ENCODE measurements at places on chromosomes 3 and 15.

DNA sequence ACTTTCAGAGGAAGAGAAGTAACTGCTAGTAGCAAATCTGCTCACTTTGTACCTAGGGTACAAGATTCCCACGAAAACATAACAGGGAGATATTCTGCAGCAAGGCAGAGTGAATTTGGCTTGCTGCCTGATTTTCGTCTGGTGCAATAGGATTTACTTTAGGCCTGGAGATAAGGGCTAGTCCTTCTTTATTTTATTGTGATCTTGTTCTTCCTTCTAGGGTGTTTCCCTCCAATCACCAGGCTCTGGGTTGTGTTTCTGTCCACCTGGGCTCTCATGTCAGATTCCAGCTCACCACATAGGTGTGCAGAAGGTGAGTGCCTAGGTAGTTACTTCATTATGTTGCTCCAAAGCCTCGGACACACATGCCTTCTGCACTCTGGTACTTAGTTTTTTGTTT is 211.8 kb upstream of the RGMA start:
- no peak for DNase-seq

DNA sequence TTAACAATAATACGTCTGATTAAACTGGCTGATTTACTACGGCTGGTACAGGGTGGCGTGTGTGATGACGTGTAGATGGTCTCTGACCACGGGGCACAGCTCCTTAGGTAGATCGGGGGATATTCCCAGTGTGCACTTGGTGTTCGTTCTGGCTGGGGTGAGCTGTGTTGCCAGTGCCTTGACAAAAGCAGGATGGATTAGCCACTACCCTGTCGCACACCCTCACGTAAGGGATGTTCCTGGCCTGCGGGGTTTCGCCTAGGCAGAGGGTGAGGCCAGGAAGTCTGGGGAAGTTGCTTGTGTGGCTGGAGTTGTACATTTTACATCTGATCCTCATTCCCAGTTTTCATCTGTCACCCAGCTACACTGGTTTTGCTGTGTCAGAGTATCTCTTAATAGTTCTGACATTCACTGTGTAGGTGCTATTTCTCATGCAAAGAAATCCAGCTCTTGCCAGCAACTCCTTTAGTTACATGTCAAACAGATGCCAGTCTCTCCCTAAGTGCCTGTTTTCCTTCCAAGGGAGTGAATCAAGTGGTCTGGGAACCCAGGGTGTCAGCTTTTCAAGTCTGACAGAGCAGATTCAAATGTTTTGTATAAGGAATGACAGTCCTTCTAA is 66.1 kb upstream of the CCR4 start:
- DNase-seq = no peak

DNA sequence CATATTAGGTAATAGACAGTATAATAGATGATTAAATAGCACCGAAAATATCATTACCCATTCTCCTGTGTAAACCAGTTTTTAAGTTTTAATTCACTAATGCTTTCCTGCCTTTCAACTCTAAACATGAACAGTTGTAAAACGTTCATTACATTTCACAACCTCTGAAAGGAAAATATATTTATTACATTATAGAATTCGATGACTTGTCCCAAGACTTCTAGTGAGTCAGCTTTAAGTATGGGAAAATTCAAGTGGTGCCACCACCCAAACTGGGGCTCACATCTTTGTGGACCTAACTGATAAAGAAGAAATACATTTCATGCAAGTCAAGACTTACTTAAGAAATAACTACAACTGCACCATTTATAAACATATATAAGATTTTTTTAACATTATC is 2.0 kb downstream of the TRIM59 start:
- DNase-seq = no peak

GRCh38 chr15:50128266-50128665 is 9.2 kb upstream of the ATP8B4 start:
- no peak for DNase-seq

DNA sequence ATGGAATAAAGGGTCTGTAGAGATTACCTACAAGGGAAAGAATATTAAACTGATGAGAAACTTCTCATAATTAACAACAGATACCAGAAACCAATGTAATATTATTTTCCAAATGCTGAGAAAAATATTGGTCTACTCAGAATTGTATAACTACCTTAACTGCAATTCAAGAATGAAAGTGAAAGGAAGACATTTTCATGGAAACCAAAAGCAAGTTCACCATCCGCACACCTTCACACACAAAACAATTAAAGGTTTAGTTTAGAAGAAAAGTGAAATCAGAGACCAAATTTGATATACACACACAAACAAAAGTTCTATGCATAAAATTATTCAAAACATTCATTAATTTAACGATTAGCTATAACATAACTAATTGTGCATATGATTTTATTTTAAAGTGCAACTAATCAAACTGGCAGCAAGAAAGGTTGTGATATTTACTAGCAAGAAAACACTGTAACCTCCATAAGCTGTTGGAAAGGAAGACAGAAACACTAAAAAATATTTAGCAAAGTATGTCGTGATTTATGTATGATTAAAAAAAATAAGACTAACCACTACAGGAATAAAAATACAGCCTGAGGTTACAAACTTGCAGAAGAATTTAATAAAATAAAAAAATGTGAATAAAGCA is 395.5 kb downstream of the FGF12 start:
- DNase-seq = no peak

DNA sequence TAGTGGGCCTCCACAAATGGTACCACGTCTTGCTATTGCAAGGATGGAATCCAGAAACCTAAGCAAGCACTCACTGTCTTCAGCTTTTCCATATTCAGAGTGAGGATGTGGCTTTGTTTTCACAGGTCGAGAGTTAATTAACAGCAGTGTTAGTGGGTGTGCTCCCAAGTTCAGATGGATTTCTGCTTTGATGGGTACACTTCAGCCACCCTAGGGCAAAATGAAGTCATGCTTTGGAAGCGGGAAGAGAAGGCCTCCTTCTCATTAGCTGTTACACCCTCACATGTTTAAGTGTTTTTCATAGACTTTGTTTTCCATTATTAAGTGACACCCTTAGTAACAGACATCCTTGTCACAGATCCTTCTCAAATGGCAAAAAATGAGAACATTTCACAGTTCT is 36.3 kb upstream of the DYNC1LI1 start:
- DNase-seq = no peak

GRCh38 chr3:65343736-65344135 is 655.9 kb upstream of the ADAMTS9 start:
- no peak for DNase-seq

DNA sequence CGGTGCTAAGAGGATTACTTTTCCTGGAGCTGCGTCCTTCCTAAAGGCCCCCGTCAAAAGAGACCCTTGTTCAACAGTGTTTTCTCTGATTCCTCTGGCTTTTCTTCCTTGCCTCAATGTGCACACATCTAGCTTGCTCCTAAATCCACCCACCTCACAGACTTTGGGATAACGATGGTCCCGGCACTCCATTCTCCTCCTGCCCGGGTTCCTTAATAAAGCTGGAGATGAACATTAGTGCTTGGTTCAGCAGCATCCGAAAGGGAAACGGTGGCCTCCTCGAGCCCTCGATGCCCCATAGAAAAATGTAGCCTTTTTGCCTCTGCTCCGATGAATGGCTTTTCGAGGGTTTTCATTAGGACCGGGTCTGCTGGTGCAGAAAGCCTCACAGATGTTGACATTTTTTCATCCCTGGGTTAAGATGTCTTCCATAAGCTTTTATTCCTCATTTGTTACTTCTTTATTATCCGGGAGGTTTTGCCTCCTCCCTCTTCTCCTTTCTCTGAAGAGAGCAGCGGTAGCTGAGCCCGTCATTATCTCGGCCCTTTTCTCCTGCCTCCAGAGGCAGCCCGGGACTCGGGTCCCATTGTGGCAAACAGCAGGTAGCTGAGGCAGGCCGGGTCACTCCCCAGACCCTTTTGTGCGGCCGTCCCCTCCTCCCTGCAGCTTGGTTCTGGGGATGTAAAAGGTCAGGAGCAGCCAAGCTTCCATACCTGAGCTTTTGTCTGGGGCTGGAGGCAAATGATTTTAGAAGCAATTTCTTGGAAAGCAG is 64.6 kb downstream of the CPN2 start:
- no peak for DNase-seq

DNA sequence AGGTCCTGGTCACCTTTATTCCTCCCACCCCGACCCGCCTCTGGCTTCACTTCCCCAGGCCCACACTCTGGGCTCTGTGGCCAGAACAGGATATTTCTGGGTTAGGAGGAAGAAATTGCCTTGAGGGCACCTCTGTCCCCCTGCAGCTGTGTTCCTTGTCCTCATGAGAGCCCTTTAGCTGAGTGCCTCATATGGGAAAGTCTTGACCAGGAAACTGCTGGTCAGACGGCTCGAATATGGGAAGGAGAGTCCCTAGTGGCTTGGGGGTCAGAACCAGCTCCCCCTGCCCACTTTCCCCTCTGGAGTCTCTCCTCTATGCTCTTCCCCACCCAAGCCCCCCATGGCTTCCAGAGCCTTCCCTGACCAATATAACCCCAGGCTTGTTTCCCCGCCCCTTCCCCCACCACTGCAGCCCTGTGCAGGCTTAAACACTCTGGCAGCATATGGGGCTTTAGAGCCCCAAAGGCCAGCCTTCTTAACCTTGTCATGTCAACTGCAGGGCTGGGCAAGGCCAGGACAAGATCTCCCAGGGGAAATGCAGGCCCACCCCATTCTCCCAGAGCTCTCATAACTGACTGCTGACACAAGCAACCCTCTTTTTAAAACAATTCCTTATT is 36.4 kb downstream of the SEC22C start:
- DNase-seq = no peak

- DNase-seq = no peak
These were observed 796.6 kb upstream of the GBE1 start for GRCh38 chr3:82558081-82558480.

DNA sequence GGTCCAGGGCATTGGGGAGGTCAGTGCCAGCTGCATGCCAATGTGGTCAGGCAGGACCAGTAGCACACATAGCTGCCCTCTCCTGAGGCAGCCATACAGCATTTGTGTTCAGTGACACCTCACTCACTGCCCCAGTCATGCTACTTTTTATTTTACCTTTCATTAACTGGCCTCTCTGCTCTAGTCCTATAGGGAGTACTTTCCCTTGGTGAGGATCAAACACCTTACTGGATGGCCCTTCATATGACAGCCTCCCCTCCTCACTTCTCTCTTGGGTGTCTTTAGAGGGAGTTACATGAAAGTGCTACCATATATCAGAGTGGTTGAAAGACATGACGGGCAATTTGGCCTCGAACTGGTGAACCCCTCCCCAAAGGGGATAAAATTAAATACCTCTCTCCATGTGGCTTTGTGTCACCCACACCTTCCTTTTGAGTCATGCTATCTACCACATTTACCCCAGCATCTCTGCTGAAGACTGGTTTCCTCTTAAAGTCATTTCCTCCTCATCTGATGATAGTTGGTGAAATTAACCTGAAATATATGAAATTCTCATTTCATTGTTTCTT is 17.6 kb downstream of the RLBP1 start:
- DNase-seq = no peak

DNA sequence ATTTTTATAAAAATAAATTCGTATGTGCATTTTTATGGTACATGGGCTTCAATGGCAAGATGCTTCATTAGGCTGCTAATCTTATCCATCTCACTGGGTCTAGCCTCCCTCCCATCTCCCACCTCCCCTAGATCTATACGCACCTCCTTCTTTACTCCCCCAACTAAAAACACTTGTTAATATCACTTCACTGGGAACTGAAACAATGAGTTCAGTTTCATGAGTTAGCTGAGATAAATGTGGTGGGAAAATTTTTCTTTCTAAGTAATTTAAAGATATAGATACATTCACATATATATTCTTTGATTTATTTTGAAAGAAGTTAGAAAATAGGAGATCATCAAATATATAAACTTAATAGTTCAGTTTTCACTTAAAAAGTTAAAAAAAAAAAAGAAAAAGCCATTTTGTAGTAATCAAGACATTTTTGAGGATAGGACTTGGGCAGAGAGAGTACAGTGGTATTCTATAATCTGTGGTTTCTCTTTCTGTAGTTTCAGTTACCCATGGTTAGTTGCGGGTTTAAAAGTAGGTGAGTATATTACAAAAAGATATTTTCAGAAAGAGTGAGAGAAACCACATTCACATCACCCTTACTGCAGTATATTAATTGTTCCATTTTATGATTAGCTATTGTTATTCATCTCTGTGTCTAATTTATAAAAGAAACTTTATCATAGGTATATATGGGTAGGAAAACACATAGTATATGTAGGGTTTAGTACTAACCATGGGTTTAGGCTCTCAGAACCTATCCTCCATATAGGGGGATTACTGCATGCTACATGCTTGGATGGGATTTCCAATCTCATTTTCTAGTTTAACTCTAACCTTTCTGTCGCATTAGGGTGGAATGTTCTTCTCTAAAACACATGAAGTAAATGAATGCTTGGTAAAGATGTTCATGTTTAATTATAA is 316.0 kb upstream of the CBLB start:
- DNase-seq = no peak

GRCh38 chr15:52093539-52094510 is 18.8 kb downstream of the BCL2L10 start:
- DNase-seq = no peak

DNA sequence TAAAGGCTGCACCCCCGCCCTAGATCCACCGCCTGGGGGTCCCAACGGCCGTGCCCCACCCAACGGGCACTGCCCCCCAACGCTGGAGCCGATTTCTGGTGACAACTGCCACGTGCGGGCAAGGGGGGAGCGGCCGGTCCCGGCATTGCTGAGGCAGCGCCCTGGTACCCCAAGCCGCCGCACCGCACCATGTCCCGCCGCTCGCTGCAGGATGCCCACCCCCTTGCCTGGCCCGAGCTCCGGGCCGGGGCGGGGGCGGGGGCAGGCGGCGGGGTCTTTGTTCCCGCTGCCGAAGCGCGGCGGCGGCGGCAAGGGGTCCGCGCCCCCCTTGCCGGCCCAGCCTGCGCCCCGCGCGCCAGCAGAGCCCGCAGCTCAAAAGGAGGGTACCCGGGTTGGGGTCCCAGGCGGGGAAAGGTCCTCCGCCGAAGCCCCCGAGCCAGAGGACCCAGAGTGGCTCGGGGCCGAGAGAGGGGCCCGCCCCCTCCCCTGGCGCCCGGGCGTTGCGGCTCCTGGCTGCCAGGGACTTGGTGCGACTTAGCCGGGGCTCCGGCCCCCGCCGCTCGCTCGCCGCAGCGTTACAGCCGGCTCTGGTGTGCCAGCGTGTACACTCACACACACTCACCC is 678 bp downstream of the SEMA7A start:
- no peak for DNase-seq
